Activated CD8-positive, alpha-beta memory T cell treated with anti-CD3 and anti-CD28 coated beads, Interleukin-2, amount 50 U/mL, for 4 hours (primary cell): ENCODE measurements at places on chromosomes 5 and 9.

DNA sequence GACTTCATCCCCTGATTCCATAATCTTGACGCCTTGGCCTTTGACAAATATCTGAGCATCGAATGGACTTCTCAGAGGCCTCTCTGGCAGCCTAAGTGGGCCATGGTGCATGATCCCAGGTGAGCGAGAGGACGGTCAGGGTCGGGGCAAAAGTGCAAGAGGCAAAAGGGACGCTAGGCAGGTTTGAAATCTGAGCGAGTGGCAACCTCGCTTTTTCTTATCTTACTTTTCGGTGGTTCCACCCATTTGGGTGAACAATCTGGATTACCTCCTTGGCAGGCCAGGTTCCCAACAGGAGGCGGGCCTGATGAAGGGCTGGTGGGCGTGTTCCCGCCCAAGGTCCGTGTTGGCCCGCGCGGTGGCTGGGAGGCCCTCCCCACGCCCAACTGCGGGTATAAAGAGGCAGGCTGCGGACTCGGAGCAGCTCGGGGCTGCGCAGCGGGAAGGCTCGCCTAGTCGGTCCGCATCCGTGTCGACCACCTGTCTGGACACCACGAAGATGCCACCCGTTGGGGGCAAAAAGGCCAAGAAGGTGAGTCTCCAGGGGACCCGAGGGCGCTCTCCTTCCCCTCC, at the start of gene BHMT:
Gene BHMT, plus strand, starts transcription at position 423 of the 573 bp plus-strand sequence. Its CDS starts 77 bp downstream, at position 500.
- no peak for DNase-seq

DNA sequence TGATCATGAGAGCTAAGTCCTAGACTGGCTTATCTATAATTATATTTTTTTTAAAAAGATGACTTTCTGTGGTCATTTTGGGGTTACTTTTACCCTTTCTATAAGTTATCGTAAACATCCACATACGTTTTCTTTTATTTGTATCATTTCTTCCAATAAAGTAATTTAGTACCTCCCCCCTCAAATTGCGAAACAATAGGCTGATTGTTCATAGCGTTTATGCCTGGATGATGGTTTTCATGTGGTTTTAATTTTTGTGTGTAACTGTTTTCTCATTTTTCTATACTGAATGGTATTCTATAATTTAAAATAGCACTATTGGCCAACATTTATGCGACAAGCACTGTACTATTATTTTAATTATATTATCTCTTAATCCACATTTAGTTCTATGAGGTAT, 44.5 kb downstream of the SMC5 start:
- DNase-seq = no peak

DNA sequence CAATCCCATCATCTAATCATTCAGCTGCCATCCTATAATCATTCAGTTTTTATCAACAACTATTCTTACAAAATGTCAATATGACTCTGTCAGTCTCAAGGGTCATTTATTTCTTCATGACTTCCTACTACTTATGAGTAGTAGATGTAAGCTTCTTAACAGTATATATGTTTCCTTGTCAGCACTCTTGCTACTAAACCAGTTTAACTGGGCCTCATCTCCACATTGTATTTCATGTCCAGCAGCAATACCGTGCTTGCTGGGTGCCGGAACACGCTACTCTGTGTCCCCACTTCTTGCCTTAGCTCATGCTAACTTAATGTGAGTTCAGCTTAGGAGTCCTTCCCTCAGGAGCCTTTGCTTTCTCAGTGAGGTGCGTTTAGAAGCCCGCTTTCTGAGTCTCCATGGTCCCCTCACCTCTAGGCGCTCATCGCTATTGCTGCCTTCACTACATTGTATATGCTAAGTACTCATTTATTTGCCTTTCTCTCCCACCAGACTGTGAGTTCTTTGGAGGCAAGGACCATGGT, 32.9 kb downstream of the ELL2 start:
- no peak for DNase-seq

DNA sequence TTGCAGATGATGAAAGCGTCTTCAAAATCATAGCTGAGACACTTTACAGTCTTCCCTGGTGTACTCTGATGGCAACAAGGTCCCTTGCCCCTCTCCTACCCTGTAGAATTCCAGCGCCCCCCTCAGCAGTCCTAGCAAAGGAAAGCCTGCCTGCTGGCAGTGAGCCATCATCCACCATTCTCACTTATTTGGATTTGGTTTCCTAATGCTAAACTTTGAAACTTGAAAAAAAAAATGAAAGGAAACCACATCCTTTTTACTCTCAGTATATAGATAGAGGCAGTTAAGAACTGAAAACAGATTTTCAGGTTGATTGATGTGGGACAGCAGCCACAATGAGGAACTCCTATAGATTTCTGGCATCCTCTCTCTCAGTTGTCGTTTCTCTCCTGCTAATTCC, at the start of gene GZMA:
Gene GZMA, plus strand, starts transcription at position 299 of the 400 bp plus-strand sequence. Its CDS starts 37 bp downstream, at position 336.
- no peak for DNase-seq

DNA sequence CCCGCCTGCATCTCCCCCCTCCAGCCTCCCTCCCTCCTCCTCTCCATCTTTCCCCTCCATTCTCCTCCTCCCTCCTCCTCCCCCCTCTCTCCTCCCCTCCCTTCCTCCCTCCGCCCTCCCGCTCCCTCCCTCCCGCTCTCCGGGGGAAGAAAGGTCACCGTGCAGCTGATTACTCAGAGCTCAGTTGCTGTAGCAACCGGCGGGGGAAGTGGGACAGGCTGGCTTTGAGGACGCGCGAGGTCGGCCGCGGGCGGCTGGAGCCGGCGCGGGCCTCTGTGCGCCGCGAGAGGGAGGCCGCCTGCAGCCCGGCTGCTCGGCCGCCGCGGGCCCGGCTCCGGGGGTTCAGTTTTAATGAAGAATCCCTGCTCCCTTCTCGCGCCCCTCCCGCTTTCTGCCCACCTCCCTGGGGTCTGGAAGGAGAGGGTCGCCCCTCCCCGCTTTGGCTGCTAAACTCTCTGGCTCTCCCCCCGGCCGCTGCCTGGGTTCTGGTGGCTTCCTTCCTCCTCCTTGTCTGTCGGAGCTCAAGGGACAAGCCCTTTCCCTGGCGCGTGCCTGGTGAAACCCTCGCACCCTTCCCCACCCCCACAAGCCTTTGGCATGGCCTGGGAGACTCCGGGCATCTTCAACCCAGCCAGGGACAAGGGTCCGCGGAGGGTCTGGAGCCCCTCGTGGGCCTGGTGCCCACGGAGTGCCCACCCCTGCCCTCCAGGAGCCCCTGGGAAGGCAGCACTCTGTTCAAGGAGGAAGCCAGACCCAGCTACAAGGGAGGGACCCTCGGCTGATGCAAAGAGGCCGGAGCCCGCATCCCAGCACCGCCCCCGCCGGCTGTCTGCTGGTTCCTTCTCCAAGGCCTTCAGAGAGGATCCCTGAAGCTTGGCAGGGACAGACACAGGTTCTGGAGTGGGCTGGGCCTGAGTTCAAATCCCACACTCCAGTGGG, 160.3 kb downstream of the C9orf50 start:
- peak; percentile 92 for DNase-seq

DNA sequence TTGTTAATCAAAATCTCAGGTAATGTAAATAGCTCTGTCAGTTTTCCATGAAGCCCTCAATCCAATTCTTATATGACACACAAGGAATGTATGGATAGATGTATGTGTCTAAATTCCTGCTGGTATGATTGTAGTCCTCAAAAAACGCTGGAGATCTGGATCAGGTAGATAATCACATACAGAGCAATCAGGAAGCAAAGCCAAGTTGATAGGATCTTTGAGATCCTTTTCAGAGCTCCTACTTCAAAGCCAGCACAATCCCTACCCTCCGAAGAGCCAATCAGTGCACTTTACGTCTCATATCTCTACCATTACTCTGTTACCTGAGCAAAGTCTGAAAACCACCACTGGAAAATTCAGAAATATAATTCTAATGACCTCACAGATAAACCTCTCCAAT, 27.4 kb downstream of the TYRP1 start:
- DNase-seq = no peak

DNA sequence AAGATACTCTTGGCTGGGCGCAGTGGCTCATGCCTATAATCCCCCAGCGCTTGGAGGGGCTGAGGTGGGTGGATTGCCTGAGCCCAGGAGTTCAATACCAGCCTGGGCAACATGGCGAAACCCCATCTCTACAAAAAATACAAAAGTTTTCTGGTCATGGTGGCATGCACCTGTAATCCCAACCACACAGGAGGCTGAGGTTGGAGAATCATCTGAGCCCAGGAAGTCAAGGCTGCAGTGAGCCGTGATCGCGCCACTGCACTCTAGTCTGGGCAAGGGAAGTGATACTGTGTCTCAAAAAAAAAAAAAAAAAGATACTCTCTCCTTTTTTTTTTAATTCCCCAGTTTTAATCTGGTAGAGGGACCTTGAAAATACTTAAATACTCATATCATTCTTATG, 15.0 kb downstream of the ANKRD33B start:
- DNase-seq = no peak

- no peak for DNase-seq
Observed at GRCh38 chr5:56012281-56012963, 17.7 kb upstream of the IL6ST start.

DNA sequence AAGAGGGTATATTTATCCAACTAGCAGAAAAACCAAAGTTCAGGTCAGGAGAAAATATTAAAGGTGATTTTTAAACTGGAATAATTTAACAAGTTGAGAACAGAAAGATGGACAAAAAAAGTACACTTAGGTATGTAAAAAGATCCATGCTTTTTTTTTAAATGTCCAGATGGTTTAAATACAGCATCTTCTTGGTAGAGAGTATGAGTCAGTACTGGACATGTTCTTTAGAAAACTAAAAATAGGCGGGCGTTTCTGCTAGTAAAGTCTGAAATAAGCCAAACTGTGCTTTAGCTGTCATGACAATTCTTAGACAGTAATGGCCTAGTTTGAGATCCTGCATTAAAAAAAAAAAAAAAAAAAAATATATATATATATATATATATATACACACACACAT, 255.9 kb upstream of the ST8SIA4 start:
- DNase-seq = no peak

DNA sequence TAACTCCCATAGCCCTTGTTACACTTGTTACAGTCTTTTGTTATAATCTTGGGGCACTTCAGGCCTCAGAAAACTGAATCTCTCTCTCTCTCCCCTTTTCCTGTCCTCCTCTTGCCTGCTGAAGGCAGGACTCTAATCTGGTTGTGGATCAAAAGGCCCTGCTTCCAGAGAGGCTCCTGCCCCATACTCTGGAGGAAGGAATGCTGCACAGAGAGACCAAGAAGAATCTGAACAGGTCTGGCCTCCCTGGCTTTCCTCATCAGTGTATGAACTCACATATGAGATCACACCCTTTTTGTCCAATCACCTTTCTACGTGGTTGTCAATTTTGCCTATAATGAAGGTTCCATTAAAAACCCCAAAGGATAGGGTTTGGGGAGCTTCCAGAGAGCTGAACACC, 26.2 kb upstream of the LVRN start:
- DNase-seq = no peak

DNA sequence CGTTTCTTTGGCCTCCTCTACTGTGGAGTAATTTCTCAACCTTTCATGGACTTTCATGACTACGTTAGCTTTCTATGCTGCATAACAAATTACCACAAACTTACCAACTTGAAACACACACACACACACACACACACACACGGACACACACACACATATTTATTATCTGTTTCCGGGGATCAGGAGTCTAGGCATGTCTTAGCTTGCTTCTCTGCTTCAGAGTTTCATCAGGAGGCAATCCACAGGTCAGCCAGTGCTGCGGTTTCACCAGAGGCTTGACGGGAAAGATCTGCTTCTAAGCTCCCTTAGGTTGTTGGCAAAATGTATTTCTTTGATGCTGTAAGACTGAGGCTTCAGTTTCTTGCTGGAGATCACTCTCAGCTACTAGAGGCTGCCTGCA, 59.0 kb upstream of the C9orf72 start:
- DNase-seq = no peak

GRCh38 chr5:125151150-125151900, 404.9 kb upstream of the ZNF608 start:
- DNase-seq = no peak

DNA sequence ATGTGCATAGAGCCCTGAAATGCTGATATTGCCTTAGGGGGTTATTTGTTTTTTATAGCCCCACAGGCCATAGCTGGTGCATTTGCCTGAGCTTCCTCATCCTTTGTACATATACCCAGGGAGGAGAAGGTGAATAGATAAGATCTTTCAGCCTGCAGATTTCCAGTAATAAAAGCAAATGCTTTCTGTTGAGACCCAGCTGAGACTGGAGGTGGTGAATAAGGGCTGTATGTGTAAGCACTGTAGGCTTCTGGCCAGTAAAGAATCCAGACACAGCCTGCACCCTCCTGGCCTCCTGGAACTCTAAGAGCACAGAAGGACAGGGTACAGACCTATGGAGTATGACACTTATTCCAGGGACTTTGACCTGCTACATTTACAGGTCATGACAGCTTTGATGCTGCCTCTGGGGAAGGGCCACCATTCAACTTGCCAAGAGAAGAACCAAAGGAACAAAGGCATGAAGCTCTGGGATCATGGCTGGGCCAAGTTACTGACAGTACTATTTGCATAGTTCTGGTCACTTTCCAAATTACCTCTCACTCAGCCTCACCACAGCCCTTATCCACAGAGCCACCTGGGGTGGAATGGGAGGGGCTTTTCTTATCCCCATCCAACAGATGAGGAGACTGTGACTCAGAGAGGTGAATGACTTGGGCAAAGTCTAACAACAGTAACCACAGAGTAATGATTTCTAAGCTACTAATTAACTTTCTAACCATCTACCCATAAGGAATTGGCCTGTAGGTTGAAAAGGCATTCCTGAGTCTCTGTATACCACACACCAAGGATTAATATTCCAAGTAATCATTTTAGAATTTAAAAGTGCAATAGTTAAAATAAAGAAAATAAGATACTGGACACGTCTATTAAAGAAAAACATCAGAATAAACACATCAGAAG, 604.5 kb upstream of the KLF4 start:
- no peak for DNase-seq

GRCh38 chr9:96067004-96067403, 191.5 kb downstream of the ERCC6L2 start:
- DNase-seq = no peak

- DNase-seq = no peak
Observed at GRCh38 chr5:60677850-60678664, 21.9 kb downstream of the DEPDC1B start.

DNA sequence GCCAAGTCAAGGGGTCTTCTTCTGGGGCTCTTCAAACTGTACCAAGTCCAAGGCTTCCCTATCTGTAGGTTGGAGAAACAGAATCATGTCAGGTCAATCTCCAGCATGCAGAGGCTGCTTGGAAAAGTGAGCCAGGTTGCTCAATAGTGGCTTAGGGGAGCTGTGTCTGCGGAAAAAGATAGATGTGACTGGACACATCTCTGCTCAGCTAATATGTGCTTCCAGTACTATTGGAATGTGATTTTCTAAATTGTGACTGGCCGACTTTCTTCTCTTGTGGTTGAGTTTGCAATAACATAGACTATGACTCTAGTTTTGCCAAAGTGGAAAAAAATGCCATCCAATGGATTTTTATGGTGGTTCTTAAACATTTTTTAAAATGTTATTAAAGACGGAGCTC, 136.7 kb downstream of the BOD1 start:
- no peak for DNase-seq
